NCI-H1092 treated with DMSO at 0.1 percent for 48 hours (cell line): ENCODE measurements at places on chromosomes 2 and 18.
A peak's percentile ranks its signal among the peaks of the same experiment; 100 is the strongest.

DNA sequence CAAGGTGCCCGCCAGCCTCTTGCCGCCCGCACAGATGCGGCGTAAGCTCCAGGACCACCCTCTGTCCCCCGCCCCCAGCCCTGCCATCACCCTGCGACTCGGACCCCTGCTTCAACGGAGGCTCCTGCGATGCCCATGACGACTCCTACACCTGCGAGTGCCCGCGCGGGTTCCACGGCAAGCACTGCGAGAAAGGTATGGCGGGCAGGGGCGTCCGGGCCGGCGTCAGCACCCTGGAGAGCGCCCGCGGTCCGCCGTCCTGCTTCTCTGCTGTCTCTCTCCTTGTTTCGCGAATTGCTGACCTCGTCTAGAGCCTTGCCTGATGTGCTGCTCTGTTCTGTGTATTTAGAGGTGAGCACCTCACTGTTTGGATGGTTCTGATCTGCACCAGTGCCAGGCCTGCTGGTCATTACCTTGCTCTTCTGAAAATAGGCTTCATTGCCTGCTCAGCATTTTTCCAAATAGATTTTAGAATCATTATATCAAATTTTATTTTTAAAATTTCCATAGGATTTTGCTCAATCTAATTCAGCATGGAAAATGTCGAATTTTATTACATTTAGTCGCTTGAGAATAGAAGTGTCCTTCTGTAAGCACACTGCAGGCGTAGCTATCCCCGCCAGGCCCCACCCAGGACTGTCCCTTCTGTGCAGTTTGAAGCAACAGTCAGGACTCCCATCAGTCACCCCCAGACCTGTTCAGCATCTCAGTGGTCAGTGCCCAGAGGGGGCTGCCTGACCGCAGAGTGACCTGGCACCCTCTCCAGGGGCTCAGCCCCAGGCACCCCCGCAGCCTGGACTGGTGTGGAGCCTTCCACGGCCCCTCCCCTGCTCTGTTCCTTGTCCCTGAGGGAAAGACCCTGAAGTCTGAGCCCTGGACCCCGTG is 51.6 kb downstream of the SNED1 start:
- DNase-seq = no peak

DNA sequence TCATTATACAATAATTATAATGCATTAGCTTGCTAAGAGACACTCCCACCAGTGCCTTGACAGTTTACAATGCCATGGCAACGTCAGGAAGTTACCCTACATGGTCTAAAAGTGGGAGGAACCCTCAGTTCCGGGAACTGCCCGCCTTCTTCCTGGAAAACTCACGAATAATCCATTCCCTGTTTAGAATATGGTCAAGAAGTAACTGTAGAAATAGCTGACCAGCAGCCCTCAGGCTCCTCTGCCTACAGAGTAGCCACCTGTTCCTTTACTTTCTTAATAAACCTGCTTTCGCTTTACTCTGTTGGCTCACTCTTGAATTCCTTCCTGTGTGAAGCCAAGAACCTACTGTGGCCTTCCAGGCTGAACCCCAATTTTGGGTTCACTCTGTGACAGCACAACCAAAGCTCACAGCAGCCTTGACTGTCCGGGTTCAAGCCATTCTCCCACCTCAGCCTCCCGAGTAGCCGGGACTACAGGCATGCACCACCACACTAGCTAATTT is 20.0 kb upstream of the PTPN2 start:
- no peak for DNase-seq

DNA sequence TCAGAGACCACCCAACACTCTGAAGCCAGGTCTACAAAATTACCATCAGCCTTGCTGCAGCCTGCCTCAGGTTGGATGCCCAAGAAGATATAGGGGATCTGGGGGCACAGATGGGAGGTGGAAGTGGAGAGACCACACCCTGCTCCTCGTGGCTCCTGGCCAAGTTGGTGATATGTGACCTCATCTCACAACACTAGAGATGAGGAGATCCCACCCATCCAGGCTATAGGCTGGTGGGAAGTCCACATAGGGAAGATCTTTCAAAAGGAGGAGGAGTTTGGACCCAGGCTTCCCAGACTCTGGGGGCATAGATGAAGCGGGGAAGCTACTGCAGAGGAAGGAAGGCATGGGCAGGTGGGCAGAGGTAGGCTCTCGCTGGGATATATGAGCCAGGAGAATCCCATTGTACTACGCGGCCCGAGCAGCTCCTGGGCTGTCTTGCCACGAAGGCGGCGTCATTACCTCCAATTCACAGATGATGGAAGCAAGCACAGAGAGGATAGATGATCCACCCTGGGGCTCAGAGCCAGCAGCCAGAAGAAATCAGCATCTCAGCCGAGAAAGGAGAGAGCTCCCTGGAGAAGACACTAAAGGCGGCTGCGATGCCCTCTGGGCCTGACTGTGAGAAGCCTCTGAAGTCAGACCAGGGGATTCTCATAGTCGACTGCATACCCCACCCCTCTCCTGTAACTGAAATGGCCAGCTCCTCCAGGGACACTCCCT is 96.0 kb downstream of the RHOB start:
- DNase-seq = no peak

DNA sequence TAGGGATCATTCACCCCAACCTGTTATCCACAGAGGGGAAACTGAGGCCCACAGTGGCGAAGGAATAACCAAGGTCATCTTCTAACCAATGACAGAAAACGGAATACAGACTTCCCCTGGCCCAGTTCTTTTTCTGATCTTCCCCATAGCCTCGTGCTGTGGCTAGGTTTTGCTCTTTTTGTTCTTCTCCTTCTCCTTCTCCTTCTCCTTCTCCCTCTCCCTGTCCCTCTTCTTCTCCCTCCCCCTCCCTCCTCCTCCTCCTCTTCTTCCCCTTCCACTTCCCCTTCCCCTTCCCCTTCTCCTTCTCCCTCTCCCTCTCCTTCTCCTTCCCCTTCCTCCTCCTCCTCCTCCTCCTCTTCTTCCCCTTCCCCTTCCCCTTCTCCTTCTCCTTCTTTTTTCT is 12.9 kb upstream of the TWIST2 start:
- no peak for DNase-seq

GRCh38 chr2:159712143-159712928 is at the start of gene MARCHF7:
Gene MARCHF7 (plus strand): TSS chr2:159712506. CDS start chr2:159729023, 16,517 bp downstream.
- peak; percentile 89 for DNase-seq

- DNase-seq = no peak
These were observed 63.9 kb upstream of the EDAR start for GRCh38 chr2:109052922-109053321.

GRCh38 chr18:24731158-24731557 is 270.7 kb downstream of the HRH4 start:
- DNase-seq = no peak

DNA sequence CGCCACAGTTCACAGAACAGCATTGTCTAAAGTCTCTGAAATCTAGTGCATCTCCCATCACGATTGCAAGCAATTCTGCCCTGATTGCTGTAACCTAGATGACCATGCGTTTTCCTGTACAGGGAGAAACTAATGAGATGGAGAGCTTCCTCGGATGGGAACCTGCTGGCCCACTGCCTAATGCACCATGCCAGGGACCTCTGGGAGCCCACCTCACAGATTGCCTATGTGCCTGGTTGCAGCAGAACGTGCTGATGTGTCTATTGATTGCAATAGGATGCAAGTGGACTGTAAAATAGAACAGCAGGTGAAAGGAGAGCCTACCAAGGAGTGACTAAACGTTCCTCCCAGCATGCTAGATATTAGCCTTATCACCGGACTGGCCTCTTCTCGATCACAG is 141.0 kb upstream of the RAB12 start:
- DNase-seq = no peak

GRCh38 chr2:173713904-173714555 is 251.1 kb downstream of the SP3 start:
- no peak for DNase-seq

GRCh38 chr2:44168681-44169154 is at the start of gene PPM1B:
Gene PPM1B (plus strand): TSS chr2:44168875. CDS start chr2:44201200, 32,325 bp downstream.
- DNase-seq = no peak

GRCh38 chr18:77811503-77811902 is 561.9 kb downstream of the GALR1 start:
- peak; percentile 95 for DNase-seq

DNA sequence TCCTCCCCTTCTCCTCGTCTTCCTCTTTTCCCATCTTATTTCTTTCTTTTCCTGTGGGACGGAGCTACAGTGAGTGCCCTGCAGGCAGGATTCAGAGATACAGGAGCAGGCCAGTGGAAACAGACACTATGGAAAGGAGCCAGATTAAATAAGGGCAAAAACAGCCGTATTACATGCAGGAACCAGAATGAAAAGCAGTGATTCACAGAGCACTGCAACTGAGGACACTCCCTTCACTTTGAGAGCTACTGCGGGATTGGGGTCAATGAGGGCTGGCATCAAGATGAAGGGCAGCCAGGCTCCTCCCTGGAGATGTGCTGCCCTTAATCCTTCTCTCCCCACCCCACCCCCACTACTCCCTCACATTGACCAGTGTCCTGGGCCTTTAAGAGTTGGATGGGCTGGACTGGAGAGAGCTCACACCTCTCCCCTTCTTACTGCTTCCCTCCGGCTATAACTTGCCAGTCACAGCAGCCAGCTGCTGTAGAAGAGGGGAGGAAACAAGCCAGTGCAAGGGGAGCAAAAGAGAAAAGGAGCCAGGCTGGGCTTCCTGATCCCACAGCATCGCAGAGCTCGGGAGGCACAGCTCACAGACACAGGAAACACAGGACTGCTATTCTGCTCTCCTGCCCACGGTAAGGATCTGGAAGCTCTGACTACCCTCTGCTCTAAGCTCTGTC is at the start of gene PLCD4:
TSS of gene PLCD4 (plus strand) at position 464 of the 680 bp plus-strand sequence. CDS start 7,841 bp downstream, outside the sequence.
- peak; percentile 80 for DNase-seq

- no peak for DNase-seq
These were observed 147.2 kb upstream of the L3MBTL4 start for GRCh38 chr18:6561862-6562291.

DNA sequence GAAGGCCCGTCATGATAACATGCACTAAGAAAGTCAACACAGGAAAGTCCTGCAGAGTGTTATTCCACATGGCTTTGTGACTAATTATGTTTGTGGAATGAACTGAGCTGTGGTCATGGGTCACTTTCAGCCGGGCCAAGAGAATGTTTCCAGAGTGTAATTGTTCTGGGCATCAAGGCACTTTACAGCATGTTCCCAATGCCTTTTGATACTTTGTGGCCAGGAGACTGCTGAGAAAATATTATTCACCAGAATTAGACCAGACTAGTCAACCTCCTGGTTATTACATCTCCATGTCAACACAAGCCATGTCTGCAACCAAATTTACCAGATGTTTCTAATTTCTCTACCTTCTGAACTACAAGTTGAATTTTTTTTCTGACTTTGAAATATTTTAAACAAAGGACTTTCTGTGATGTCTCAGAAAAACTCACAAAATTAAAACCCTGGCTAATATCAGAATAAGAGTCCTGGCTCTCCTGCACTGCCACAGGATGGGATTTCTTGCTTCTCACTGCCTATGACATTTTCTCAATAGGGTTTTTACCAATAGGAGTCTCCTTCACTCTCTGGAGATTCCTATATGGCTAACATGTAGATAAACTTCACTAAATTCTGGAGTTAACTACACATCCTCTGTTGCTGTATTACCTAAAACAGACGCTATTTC is 90.6 kb upstream of the WDR75 start:
- DNase-seq = no peak

DNA sequence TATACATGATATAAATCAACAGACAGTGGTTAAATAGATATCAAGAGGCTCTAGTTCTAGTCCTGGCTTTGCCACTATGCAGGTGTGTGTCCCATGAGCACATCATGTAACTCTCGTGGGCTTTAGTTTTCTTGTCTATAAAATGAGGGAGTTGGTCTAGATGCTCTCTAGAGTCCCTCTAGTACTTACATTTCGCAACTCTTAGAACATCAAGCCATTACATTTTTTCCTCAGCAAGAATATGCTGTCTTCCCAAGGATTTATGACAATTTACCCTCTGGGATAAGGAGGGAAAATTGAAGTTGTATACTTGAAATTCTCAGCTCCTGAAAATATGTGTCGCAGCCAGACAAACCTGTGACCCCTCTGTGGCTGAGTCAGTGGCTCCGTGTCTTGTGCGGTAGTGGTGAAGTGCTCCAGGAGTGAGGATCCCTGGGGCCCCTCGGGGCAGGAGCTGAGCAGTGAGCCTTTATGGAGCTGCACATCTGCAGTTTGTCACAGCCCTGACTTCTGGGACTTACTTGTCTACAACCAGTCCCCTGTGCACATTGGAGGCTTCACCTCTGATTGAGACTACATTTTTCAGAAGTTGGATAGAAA is 6.8 kb downstream of the PKP4 start:
- no peak for DNase-seq

DNA sequence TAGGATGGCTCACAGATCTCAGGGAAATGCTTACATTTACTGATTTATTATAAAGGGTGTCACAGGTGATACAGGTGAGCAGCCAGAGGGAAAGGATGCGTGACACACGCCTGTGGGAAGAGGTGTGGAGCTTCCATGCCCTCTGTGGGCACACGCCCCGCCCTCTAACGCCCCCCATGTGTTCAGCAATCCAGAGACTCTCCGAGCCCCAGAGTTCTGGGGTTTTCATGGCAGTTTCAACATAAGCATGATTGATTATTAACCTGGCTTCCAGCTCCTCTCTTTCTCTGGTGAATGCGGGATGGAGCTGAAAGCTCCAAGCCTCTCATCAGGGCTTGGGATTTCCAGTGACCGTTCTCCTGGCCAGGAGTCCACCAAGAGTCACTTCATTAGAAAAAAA is 34.3 kb upstream of the ODC1 start:
- no peak for DNase-seq

DNA sequence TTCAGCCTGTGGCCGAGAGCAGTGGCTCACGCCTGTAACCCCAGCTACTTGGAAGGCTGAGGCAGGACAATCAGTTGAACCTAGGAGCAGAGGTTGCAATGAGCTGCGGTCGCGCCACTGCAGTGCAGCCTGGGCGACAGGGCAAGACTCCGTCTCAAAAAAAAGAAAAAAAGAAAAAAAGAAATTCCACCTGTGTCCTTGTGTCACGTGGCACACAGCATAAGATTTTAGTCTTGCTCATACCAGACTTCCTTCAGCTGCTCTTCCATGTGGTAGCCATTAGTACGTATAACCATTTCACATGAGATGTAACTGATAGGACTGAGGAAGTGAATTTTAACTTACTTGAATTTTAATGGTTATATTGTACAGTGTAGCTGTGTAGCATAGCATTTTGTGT is 4.0 kb downstream of the NOP58 start:
- DNase-seq = no peak

GRCh38 chr2:123095219-123095835 is 929.8 kb upstream of the CNTNAP5 start:
- DNase-seq = no peak

DNA sequence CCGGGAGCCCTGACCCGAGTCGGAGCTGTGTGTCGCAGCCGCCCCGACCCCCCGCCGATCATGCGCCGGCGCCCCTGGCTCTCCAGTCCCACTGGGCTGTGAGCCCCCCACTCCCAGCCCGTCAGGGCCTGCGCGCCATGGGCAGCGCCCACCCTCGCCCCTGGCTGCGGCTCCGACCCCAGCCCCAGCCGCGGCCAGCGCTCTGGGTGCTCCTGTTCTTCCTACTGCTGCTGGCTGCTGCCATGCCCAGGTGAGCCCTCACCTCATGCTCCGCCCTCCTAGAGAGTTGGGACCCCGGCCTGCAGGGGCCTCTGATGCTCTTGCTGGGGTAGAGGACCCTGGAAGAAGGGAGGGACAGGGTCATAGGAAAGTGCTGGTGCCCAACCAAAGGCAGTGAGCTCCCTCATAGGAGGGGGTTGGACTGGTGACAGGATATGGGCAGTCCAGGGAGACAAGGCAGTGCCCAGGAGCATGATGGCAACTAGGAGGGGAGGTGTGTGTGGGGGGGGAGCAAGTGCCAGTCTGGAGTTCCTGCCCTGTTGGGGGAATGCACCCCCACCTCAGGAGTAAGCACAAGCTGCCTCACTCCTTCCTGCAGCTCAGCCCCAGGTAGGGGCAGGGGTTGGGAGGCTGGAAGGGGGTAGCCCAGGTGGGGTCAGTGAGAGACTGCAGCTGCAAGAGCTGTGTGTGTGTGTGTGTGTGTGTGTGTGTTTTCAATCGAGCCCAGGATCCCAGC is 375 bp downstream of the WNT10A start:
- no peak for DNase-seq
